ENCODE measurements at places on chromosomes 6 and 20.

GRCh38 chr6:123641497-123641896 lies 4.7 kb upstream of the TRDN start:
- DNase-seq = no peak

GRCh38 chr6:50862176-50862575 lies 43.5 kb downstream of the TFAP2B start:
- peak; percentile 58 for DNase-seq

GRCh38 chr6:54737247-54737646 lies 109.3 kb upstream of the FAM83B start:
- DNase-seq = peak; percentile 19

- peak; percentile 38 for DNase-seq
Observed at GRCh38 chr6:90859612-90860011, 272.7 kb upstream of the MAP3K7 start.

- no peak for DNase-seq
Observed at GRCh38 chr6:84467296-84467695, 239.9 kb upstream of the CEP162 start.

- DNase-seq = peak; percentile 49
Observed at GRCh38 chr6:89604653-89605052, 33.9 kb downstream of the LYRM2 start.

DNA sequence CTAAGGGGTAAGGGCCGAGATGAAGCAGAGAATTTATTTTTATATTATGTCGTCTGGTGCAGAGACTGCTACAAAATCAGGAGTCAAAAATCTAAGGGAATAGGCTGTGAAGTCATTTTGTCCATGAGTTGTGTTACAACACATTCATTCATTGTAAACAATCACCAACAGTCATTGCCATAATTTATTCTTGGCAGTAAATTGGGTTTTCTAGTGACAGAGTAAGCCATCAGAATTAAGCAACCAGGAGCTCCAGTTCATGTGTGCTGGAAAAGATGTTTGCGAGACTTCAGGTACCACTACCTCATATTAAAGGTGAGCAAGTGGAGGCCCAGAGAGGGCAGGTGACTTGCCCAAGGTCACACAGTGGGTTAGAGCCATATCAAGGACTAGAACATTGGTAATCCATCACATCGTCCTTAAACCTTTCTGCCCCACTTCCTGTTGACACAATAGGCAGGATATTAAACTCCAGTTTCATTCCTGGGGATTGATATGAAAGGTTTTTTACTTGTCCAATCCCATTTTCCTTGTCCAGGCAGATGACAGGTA lies 46.0 kb downstream of the E2F3 start:
- no peak for DNase-seq

DNA sequence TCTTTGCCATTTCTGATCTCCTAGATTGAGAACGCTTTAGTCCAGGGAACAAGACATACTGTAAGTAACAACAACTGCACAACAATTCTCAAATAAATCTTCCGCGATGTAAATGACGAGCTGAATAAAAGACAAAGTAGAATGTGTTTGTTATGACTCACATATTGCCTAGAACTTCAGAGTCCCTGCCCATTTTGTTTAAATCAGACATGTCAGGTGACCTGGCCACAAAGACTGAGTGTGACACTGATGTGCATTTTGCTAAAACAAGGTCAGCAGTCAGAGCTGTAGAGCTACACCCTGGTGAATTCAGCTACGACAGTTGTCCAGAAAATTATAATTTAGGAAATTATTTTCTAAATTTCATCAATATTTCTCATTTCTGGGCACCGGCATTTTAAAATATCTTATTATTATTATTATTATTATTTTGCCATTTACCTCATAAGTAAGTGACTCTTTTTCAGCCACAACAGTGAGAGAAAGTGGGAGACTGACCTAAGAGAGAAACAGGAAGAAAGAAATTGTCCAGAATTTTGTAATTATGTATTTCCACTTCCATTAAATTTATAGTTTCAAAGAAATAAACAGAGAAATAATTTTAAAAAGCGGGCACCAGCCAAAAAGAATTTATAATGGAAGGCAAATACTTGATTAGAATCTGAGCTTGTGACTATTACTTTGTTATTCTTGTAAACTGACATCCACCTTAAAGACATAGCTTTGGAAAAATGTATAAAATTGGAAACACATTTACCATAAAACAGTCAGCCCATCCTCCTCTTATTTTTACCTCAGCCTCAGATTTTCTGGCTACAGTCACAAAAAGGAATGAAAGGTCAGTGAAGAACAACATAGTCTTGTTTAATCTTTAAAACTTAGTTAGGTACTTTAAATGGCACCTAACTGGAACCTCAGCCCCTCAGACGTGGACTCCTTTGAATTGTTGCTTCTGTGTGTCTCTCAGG lies 157.0 kb upstream of the CITED2 start:
- no peak for DNase-seq

DNA sequence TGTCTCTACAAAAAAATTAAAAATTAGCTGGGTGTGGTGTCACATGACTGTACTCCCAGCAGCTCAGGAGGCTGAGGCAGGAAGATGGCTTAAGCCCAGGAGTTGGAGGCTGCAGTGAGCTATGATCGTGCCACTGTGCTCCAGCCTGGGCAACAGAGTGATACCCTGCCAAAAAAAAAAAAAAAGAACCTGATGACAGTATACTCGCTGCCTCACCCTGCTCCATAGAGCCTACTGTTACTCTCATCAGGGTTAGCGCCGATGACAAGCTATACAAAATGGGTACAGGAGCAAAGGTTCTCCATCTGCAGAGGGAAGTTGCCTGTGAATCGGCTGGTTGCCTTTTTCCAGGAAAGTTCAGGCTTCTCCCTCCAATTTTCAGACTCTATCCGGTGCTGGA lies 53.4 kb downstream of the GMPR start:
- DNase-seq = no peak
